ENCODE measurements at places on chromosomes 3 and 15.

- no peak for DNase-seq
Observed at GRCh38 chr3:9913601-9914000, 3.3 kb upstream of the IL17RC start.

GRCh38 chr15:56608993-56609392 is 124.3 kb downstream of the ZNF280D start:
- DNase-seq = no peak

GRCh38 chr3:112585782-112586181 is 23.9 kb downstream of the SLC35A5 start:
- no peak for DNase-seq

- no peak for DNase-seq
Observed at GRCh38 chr3:62293051-62293780, 80.1 kb downstream of the FEZF2 start.

- DNase-seq = no peak
Observed at GRCh38 chr15:83288381-83288801, 3.9 kb upstream of the BNC1 start.
